Umbilical cord (tissue), 2 donors: ENCODE measurements at places on chromosomes 7 and 10. TPM values are rescaled to one million over a fixed set of nuclear protein-coding genes. Genes with fewer than 3 reads are reported as not detected.

DNA sequence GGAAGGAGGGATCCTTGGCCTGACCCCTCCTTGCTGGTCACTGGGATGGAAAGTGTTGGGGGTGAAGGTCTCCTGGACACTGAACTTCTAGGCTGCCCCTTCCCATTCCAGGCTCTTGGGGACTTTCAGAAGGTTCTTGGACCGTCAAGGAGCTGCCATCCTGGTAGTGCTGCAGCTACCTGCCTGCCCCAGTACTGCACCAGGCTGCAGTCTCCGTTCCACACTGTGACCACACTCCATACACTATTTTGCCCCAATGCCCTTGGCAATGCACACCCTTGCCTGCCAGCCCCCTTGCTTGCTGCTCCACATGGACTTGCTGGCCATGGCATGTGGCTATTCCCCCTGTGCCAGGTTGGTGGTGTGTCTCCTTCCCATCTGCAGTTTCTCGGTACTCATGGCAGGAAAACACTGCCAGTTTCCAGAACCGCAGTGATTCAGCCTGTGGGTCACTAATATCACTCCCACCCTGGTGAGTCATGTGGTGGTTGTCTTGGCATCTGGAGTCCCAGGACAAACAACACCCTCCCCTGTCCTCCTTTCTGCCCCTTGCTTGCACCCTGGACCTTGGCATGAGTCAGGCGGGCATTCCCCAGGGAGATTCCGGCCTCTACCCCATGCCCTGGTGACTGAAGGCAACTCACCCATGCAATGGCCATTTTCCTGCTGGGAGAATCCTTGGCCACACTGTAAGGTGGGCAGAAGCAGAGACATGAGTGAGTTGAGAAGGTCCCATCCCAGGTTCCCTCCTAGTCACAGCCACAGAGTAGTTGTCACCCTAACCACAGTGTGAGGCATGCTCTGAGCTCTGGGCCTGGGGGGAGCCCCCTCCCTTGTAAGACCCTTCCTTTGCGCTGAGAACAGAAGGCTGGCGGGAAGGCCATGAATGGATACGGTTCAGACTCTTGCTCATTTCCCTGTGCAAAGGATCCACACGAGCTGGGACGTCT is 32.8 kb downstream of the GOLGA7B start:
- DNase-seq = no peak

GRCh38 chr10:91163869-91164474 is 56.5 kb upstream of the PCGF5 start:
- peak; percentile 58 for DNase-seq

- no peak for DNase-seq
Measured at GRCh38 chr10:31288962-31289361, 30.1 kb upstream of the ZEB1 start.

The TACC2 gene
- total RNA-seq = 10.6 TPM

The C7orf33 gene
- total RNA-seq = not detected
